Right lung (tissue), 10 donors: ENCODE measurements at places on chromosomes 4 and X.

DNA sequence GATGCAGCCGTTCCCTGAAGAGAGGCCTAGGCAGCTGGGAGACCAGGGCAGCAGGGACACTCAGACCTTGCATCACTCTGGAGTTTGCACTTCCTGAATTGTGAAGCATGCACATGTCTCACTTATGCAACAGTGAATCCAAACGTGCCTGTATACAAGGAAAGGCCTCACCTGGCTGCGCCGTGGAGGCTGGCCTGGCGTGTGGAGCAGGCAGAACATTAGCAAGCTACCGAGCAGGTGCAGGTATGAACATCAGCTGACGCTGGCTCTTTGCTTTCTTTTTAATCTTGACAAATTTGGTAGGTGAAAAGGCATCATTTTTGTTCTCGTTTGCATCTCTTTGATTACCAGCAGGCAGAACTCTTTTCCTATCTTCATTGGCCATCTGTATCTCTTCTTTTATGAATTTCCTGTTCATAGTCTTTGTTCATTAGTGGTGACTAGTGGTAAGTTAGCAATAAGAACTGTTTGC, 37.1 kb upstream of the IRAK1 start:
- DNase-seq = no peak

DNA sequence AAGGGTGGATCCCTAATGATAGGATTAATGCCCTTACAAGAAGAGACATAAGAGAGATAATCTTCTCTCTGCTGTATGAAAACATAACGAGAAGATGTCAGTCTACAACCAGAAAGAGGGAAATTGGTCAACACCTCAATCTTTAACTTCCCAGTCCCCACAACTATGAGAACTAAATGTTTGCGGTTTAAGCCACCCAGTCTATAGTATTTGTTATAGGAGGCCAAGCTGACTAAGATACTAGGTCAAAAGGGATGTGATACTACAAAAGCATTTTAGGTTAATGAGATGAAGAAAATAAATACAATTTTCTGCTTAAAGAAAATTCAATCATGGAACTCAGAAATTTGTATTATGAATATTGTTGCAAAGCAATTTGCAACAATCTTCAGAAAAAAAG, 55.4 kb upstream of the LHFPL1 start:
- no peak for DNase-seq

- DNase-seq = no peak
Observed at GRCh38 chrX:45719751-45720501, 519.2 kb upstream of the DIPK2B start.

DNA sequence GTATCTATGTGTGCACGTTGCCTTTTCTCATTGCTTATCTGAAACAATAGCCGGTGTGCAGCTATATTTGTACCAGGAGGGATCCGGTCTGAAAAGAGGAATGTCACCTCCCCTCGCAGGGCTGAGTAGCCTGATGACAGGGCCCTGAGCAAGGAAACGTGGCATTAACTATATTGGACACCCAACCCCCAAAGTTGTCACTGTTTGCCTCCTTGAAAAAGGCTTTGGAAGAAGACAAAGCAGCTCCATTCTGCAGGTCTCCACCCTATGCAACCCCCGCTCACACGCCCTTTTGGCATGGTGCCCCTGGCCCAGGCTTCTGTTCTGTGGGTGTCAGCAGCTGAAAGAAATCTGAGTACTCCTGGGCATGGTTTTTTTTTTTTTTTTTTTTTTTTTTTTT, 8.2 kb downstream of the PRRG3 start:
- peak; percentile 34 for DNase-seq

DNA sequence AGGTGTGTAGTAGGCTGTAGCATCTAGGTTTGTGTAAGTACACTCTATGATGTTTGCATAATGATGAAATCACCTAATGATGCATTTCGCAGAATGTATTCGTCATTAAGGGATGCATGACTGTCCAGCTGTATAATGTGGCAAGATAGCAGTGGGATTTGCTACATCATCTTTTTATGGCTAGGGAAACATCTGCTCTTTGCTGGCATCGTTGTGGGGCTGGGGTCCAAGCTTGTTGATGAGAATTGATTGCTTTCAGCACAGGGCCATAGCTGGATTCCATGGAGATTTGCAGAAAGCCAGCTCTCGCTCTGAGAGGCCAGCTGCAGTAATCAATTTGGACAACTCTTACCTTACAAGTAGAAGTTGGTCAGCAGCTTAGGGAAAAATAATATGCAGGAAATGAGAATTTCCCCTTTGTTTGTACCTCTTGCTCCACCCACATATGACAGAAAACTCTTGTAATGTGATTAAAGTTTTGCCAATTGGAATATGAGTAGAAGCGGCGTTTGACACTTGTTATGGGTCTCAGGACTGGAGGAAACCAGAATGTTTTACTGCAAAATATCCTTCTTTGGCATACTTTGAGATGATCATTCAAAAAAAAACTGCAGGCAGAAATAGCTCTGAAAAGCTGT, 310.5 kb downstream of the RAPGEF2 start:
- no peak for DNase-seq

DNA sequence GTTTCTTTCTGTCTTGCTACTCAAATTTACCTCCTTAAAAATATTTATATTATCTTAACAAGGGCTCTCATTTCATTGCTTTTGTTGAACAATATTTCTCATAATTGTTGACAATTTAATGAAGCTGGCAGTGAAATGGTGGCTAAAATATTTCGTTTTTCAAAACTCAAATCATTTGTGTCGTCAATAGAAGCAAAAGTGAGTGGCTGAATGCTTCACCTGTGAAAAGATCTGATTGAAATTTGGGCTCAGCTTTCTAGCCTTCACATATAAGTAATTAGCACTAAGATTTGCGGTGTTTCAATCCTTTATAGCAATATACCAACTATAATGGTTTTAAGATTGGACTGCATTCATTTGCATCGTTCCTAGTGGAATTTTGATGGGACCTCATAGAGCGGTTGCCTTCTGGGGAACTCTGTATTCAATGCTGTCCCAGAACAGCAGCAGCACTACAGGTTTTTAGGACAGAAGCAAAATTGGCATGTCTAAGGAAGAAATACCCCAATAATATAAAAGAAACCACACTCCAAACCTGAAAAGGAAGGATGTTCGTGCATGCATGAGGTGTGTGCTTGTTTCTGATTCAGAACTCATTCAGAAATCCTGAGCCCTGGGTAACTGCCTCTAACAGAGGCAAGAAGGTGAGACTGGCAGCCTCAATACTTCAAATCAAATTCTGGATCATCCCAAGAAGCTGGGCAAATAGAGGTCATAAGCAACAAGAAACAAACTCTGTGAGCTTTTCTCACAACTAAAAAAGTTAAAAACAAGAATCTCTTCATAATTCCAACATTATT, 2.5 kb downstream of the CXCL1 start:
- DNase-seq = no peak

DNA sequence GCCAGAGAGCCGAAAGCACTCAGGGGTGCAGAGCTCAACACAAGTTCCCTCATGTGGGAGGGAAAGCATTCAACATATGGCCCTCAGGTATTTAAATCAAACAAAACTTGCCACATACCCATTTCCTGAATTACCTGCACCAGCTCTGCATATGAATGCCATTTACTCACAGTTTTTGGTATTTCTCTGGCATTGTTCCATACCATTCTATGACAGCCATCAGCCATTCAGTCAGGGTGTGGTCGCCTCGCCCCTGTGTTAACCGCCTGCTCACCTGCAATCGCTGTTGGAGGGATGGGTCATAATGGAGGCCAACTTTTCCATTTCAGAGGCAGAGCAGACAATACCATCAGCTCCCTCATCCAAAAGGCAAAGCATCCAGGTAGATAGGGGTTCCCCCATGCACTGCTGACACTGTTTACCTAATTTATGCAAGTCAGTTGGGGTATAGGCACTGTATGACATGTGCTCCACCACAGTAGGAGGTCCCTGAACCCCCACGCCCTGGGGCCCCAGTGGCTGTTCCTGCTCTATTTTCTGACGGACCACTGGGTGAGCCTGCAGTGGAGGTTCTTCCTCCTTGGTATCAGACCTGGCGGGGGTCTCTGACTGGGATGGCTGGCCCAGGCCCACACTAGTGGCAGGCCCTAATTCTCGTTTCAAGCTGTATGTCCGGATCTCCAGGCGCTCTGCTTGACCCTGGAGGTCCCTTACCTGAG, 227.1 kb downstream of the ADGRL3 start:
- no peak for DNase-seq

DNA sequence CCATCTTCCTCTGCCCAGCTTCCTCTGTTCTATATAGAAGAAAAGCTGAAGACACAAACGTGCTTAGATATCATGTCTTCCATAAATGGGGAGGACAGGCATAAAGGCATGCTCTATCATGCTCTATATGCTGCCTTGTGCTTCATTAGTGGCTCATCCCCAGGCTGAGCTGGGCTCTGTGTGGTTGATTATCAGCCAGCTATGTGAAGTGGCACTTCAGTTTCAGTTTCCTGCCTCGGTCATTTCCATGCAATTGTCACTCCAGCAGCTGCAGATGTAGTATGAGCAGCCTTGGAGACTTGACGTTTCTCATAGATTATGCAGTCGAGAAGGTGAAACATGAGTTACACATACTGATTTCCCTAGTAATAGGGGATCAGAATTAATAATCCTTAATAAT, 106.2 kb downstream of the SYTL5 start:
- DNase-seq = no peak

DNA sequence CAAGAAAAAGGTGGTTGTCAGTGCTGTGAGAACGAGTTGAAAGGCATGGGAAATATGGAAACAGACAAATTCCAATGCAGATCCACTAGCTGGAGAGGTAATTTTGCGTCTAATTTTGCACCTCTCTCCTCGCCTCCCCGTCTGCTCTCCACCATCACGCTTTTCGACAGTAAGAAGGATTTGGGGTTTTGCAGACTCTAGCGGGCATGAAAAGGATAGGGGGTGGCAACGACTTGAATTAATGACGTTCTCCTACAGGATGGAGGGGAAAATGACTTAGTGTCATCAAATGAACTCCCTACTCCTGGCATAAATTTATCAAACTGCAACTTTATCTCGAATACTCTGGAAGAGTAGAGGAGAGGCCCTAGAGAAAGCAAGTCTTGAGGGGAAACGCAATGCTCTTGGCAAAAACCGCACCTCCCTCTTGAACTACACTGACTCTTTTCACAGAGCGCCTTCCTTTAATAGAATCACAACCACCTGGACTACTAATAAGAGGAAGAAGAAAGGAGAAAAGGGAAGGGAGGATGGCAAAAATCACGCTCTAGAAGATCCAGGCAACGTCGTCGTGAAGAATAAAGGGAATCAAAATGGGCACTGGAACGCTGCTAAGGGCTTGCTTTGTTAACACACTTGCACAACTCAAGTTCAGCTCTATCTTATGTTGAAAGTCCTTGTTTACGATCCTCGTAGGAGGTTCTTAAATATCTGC, 871 bp upstream of the SLITRK2 start:
- DNase-seq = no peak

- no peak for DNase-seq
Observed at GRCh38 chr4:29289118-29289517, 1431.1 kb upstream of the PCDH7 start.

GRCh38 chr4:149595500-149595899, 220.1 kb downstream of the IQCM start:
- DNase-seq = no peak

DNA sequence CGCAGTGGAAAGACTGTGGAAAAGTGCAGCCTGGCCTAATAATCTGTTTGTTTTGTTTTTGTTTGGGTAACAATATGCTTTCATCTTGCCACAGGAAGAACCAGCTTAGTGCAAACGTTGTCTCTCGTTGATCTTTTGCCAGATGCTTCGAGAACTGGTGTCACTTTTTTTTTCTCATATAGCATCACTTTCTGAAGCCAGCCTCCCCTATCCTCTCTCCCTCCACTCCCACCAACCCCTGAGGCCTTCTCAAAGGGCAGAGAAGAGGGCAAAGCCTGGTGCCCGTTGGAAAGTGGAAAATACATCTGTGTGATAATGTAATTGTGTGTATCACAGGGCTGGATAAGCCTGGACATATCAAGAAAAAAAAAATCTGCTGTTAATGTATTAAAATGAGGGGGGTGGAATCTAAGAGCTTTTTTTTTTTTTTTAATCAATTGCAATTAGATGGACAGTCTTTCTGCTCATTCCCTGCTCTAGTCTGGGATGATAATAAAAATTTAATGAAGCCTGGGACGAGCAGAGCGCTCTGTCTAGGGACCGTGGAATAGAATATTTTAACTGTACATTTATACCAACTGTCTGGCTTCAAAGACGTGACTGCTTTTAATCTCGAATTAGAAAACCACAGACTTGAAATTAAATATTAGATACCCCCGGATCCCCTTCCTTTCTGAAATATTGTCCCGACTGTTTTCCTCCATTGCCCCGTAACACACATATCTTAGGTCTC, 8.1 kb downstream of the POU4F2 start:
- no peak for DNase-seq

DNA sequence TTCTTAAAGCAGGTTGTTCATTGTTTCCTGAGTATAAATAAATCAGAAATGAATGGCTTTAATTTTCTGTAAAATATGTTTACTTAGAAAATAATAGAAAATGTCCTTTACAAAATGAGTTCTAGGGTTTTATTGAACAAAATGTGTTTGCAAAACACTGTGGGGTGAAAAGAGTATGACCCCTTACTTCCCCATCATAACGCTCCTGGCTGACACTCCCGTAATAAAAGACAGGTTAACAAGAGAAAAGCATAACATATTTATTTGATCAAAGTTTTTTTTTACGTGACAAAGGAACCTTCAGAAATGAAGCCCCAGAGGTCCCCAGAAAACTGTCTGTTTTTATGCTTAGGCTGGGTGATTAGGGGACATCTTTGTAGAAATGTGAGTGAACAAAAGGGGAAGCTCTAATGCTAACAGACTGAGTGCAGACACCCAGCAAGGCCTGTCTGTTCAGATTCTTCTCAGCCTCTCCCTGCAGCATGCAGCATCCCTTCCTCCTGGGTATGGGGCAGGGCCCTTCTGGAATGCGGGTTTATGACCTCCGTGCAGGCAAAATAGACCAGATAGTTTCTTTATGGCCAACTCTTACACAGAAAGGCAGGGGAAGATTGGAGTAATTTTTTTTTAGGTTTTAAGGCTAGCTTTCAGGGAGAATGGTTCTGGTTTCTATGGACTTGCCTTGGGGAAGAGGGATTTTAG, 26.1 kb downstream of the ZFP42 start:
- DNase-seq = no peak

DNA sequence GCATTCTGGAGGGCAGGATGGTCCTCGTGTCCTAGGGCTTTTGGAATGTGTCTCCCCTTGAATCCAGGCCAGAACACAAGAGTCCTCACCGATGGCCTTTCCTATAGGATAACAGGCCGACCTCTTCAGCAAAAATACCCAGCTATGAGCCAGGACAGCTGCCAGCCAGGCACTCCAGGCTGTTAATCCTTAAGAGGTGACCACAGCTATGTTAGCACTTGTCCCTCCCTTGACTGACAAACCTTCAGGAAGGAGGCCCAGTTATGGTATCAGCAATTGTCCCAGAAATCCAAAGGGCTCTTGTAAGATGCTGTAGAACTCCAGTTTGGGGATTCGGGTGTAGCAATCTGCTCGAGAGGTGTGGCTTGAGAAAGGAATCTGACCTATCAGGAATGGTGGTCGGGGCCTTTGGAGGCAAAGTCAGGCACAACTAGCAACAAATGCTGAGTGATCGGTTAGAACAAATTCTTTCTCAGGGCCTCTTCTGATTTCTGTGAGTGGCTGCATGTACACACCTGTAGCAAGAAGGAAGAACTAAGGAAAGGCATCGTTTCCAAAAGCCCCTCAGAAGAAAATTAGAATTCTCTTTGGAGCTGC, 54.6 kb downstream of the PTCHD1 start:
- DNase-seq = peak; percentile 5
